ENCODE measurements at places on chromosomes 7 and 10. TPM values are rescaled to one million over a fixed set of nuclear protein-coding genes. Genes with fewer than 3 reads are reported as not detected.

Gene GDF2
- total RNA-seq = not detected

Gene UCMA
- not detected for total RNA-seq

Gene CHAT
- total RNA-seq = not detected

Gene NEUROD6
- not detected for total RNA-seq

Gene ARPC1B
- total RNA-seq = 250 TPM

Gene SLC26A5
- not detected for total RNA-seq

Gene MTERF1
- 8.4 TPM for total RNA-seq

Gene MYO1G
- total RNA-seq = not detected

Gene SPOCK2
- not detected for total RNA-seq

Gene CALHM3
- total RNA-seq = not detected

Gene PLEKHS1
- total RNA-seq = not detected

Gene SYNPO2L
- total RNA-seq = 0.07 TPM

Gene NFKB2
- 29.1 TPM for total RNA-seq

Gene ITGA8
- total RNA-seq = not detected
